ENCODE measurements at places on chromosomes 7 and 10.
A peak's percentile ranks its signal among the peaks of the same experiment; 100 is the strongest.

GRCh38 chr10:129883029-129883428, 81.0 kb downstream of the EBF3 start:
- no peak for DNase-seq

DNA sequence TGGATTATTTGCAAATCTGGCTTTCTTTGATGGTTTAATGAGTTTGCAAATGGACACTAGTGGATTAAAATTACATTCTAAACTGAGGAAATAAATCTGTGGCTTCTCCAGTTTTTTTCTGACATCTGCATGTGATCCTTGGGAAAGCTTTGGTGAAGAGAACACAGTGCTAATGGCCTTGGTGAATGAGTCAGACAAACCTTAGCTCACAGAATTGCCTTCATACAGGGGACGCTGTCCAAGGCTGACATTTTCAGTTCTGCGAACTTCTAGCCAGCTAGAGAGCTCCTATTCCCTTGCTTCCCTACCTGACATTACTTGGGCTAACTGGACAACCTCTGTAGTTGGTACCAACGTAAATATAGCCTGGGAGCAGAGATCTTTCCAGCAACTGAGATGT, 21.2 kb downstream of the BMPER start:
- DNase-seq, result no peak

DNA sequence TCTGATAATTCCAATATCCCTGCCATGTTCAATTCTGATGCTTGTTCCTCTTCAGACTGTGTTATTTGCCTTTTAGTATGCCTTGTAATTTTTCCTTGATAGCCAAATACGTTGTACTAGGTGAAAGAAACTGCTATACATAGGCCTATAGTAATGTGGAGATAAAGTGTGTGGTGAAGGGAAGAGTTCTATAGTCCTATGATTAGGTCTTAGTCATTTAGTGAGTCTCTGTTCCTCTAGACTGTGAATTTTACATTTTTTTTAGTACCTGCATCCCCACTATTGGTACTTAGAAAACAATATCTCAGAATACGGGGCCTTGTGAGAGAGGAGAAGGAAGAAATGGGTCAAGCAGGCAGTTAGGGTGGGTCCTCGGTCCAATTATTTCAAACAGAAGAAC, 59.6 kb upstream of the SEMA3E start:
- no peak for DNase-seq

DNA sequence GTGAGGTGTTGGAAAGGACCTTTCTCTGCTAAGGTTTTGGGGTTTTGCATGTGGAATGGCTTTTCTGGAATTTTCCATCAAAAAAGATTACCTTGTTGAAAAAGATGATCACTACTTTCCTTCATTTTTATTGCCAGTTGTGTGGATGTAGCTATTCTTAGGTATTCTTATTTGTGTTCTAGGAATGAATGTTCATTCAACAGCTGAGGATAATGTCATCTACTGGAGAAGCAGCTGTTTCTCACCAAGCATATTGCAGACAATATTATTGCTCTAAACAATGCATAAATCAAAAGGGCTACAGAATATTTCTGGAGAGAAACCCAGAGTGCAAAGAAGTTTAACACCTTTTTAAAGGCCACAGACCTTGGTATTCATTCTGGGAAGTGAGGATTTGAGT, 145.6 kb upstream of the CALCR start:
- no peak for DNase-seq

DNA sequence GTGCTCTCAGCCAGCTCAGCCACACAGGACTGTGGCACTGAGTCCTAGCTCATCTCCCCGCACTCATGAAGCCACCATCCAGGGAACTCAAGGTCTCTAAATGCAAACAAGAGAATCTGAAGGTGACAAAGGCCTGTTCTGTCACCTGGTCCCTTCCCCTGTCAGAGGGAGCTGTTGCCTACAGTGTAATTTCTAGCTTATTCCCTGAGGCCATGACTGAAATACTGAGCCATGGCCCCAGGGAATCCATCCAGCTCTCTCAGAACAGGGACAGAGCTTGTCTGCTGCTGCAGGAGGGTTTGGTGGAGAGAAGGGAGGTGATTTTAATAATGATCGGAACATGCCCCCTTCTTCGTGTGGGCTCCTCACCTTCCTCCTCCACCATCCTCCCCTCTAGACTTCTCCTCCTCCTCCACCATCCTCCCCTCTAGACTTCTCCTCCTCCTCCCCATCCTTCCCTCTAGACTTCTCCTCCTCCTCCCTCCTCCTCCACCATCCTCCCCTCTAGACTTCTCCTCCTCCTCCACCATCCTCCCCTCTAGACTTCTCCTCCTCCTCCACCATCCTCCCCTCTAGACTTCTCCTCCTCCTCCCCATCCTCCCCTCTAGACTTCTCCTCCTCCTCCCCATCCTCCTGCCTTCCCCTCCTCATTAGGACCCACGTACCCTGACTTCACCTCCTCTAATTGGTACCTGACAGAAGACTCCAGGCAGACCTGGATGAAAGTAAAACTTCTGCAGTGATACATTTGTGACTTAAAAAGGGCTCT, 338.0 kb upstream of the MKI67 start:
- peak; percentile 3 for DNase-seq

DNA sequence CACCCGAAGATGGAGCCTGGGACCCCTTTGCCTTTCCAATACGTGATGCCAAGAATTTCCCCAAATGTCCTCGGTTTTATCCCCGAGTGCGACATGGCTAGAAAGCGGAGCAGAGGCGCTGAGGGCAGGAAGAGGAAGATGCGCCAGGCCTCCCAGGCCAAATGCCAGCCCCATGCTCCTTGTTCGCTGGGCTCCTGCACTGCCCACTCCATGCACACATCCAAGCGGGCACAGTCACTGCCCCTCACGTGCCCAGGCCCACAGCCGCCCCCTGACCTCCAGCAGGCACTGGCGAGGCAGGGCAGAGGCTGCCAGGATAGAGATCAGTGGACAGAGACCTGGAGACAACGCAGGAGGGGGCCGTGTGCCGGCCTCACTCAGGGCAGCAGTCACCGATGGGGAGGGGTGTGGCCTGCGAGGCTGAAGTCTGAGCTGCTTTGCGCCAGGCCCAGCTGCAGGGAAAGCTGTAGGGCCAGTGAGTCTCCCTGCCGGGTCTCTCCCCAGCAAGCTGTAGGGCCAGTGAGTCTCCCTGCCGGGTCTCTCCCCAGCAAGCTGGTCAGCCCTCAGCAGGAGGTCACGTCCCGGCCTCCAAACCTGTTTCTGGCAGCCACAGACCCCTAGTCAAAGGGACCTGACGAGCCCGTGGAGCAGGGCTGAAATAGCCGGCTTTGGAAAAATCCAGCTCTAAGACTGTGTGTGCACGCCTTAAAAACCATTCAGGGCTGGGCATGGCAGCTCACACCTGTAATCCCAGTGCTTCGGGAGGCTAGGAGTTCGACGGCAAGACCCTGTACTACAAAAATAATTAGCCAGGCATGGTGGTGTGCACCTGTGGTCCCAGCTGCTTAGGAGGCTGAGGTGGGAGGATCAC, 100.6 kb upstream of the DIP2C start:
- DNase-seq, result no peak

DNA sequence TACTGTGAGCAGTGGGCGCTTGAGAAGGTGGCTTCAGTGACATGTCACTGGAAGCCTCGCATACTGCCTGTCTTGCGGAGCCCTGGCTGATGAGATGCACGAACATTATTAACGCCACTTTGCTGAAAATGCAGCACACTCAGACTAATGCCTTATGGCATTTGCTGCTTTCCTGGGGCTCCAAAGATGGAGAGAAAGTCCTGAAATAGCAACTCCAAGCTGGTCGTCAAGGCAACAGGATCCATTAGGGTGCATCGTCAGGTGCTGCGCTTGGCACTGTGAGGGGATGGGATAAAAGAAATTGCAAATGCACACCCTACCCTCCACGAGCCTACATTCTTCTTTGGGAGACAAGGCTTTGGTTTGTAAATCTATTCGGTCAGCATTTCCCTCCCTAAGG, 592.5 kb downstream of the TYW1 start:
- no peak for DNase-seq

GRCh38 chr10:80582286-80582960, 44.7 kb downstream of the SH2D4B start:
- DNase-seq, result no peak

DNA sequence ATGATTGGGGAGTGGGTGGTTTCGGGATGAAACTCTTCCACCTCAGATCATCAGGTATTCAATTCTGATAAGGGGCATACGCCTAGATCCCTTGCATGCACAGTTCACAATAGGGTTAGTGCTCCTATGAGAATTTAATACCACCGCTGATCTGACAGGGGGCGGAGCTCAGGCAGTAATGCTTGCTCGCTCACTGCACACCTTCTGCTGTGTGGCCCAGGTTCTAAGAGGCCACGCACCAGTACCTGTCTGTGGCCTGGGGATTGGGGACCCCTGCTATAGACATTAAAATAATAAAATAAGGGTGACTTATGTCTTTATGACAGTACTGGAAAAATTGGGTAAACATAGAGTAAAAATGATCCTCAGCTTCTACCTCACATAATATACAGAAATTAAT, 66.1 kb downstream of the SAMD9 start:
- no peak for DNase-seq

GRCh38 chr10:78805176-78805575, 263.6 kb upstream of the ZMIZ1 start:
- DNase-seq, result no peak

DNA sequence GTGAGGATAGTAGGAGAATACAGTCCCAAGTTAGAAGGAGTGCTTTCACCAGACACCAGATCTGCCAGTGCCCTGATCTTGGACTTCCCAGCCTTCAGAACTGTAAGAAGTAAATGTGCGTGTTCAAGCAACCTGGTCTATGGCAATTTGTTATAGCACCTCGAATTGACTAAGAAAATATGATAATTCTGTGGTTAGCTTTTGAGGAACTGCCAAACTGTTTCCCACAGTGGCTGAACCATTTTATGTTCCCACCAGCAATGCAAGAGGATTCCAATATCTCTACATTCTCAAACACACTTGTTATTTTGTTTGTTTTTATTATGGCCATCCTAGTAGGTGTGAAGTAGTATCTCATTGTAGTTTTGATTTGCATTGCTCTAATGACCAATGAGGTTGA, 47.0 kb downstream of the RBM20 start:
- DNase-seq, result no peak

GRCh38 chr7:26955516-26955915, 91.1 kb upstream of the SKAP2 start:
- no peak for DNase-seq

DNA sequence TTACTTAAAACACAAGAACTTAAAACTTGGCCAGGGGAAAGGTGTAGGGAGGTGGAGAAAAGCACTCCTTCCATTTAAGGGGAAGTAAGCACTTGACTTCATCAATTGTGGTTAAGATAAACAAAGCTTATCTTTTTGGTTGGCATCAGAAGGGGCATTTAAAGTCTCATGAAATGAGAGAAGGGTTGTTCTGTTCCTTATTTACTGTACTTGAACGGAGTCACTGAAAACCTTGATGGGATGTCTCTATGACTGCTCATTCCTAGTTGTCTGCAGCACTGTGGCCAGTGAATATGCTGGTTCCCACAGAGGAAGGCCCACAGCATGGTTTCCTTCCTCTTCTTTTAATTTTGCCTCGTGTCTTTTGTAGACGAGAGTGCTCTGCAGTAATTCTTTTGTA, 229.3 kb downstream of the AUTS2 start:
- no peak for DNase-seq
